ENCODE measurements at places on chromosomes 6 and 20. TPM values are rescaled to one million over a fixed set of nuclear protein-coding genes. Genes with fewer than 3 reads are reported as not detected.

Gene SSR1
- 74.3 TPM for total RNA-seq

Gene NNAT
- total RNA-seq, result 1,965 TPM

Gene CPXM1
- 163 TPM for total RNA-seq

Gene NRSN1
- 3.2 TPM for total RNA-seq

Gene LY6G6C
- total RNA-seq, result 0.17 TPM

Gene FAM184A
- total RNA-seq, result 15.7 TPM

Gene MOG
- total RNA-seq, result 82.9 TPM

GRCh38 chr6:167420177-167420576 is 95.3 kb downstream of the TTLL2 start:
- DNase-seq, result no peak

GRCh38 chr6:49526598-49526997 is 23.9 kb upstream of the C6orf141 start:
- no peak for DNase-seq

- DNase-seq, result no peak
Observed at GRCh38 chr20:63500151-63500901, 1.4 kb upstream of the EEF1A2 start.

- no peak for DNase-seq
Observed at GRCh38 chr6:100382031-100382430, 82.7 kb downstream of the SIM1 start.

GRCh38 chr6:67353861-67354260 is 1281.2 kb upstream of the ADGRB3 start:
- no peak for DNase-seq

DNA sequence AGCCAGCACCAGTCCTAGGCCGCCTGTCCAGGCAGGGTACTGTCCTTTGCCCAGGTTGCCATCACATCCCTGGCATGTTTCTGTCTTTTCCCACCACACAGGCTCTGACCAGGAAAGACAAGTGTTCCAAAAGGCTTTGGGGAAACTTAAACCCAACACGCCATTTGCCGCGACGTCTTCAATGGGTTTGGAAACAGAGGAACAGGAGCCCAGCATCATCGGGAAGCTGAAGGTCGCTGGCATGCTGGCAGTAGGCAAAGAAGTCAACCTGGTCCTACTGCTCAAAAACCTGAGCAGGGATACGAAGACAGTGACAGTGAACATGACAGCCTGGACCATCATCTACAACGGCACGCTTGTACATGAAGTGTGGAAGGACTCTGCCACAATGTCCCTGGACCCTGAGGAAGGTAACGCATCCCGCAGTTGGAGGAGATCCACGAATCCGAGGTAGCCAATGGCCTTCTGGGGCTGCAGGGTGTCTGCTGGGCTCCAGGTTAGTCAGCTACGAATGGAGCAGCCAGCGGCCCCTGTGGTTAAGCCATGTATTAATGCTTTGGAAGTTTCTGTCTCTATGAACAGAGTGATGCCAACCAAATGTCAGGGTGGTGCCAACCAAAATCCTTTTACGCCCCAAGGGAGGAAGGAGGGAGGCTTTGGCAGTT is 36.2 kb downstream of the TGM3 start:
- DNase-seq, result no peak

DNA sequence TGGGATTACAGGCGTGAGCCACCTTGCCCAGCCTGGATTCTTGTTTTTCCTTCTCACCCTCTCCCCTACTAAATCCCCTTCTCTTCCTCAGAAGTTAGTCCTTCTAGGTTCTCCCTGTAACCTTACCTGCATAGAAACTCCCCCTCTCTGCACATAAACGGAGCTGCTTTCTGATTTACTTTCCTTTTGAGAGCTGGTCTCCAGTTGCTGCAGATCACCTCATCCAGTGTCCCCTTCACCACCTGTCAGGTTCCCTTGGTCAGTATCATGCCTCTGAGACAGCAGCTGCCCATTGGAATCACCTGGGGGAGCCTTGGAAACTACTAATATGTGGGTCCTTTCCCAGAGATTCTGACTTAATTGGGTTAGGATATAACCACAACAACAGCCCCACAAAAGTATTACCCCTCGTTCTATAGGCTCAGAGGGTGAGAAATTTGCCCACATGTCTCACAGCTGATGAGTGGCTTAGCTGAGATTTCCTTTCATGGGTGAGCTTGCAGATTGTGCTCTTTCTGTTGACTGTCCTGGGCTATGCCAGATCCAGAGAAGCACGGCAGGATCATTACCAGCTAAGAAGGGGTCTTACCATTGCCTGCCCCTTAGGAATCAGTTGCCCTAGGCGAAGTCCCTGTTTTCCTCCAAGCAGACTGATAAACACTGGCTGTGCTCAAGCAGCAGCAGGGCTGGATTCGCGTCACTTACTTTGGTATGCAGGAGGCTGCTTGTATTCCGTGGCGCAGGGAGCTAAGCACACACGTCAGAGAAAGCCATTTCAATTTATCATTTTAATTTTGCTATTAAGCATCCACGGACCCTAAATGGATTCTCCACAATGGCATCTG is 51.3 kb downstream of the AKAP12 start:
- DNase-seq, result peak; percentile 72

DNA sequence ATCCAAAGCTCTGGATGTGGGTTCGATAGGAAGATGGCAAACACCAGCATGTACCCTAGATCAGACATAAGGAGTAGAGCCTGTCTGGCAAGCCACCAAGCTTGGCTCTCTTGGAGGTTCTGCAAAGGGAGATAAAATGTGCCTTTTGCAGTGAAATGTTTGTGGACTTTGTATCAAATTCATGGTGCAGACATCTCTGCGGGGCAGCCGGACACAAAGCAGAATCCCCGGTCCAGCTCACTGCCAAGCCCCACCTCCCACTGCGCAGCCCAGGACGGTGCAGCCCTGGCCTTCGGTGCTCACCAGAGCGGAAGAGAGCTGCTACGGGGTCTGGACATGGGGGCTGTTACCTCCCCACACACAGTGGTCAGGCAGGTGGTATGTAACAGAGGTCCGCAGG is 333.6 kb upstream of the JARID2 start:
- DNase-seq, result no peak

DNA sequence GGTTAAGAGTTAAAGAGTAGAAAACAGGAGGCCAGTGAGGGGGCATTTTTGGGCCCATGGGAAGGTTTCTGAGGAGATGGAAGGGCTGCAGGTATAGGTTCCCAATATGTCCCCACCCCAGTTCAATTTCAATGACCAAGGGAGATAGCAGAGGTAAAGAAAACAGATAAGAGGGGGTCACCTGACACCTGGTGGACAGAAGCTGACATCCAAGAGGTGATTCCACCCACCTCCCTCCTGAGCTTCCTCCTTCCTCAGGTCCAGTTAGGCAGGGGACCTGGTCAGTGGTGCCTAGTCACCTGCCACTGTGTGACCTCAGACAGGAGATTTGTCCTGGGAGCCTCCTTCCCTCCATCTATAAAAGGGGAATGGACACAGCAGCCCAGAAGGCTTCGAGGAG is 29.5 kb upstream of the MAS1L start:
- no peak for DNase-seq

DNA sequence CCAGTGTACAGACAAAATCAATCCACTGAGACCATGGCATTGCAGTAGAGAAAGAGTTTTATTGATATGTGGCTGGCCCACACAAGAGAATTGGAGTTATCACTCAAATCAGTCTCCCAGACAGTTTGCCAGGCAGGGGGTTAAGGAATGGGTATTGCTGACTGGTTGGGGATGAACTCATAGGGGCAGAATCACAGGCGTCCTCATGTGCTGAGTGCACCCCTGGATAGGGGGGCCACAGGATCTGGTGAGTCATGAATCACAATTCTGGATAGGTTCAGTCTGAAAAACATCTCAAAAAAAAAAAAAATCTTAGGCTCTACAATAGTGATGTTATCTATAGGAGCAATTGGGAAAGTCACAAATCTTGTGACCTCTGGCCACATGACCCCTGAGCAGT is 29.5 kb upstream of the ILRUN start:
- DNase-seq, result no peak

GRCh38 chr6:43189776-43190304 is 7.8 kb downstream of the CUL9 start:
- no peak for DNase-seq

DNA sequence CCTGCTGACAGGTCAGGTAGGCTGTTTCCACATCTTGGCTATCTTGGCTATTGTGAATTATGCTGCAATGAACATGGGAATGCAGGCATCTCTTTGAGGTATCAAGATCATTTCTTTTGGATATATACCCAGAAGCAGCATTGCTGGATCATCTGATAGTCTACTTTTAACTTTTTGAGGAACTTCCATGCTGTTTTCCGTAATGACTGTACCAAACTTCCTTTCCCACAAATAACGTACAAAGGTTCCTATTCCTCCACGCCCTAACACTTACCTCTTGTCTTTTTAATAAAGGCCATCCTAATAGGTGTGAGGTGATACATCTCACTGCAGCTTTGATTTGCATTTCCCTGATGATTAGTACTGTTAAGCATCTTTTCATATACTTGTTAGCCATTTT is 338.7 kb upstream of the RUNX2 start:
- no peak for DNase-seq

- no peak for DNase-seq
Observed at GRCh38 chr20:19601126-19601810, 156.8 kb upstream of the RIN2 start.
